Esophagus squamous epithelium (tissue), 5 donors: ENCODE measurements at places on chromosomes 1 and 21.

GRCh38 chr21:41655259-41655658 is 111.6 kb downstream of the RIPK4 start:
- DNase-seq, result no peak

- DNase-seq, result no peak
These were observed 413.4 kb downstream of the DSCAM start for GRCh38 chr21:40433538-40433937.

DNA sequence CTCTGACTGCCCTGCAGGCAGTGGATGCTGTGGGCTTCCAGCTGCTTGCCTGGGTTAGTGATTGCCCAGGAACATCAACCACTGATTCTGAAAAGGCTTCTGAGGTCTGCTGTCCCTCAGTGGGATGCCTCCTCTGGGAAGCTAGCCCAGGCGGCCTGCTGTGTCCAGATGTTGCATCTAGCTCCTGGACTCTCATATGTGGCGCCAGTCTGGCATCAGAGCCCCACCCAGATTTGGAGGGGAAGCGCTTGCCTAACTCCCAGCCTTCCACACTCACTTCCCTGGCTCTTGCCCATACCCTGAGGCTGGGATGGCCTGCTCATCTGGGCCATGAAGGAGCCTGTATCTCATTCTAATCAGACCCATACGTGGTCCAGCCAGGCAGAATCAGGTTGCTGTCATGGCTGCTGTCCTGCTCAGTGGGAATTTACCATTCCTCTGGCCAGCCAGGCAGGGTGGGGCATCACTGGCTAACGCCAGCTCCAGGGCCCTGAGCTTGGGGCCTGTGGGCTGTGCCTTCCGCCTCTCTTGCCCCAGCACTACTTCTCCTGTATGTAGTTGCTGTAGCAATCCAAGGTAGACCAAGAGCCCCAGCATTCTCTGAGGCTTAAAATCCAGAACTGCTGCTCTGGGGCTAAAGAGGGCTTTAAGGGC is 4.1 kb downstream of the CSF1 start:
- DNase-seq, result no peak

- DNase-seq, result no peak
These were observed 754 bp upstream of the PDPN start for GRCh38 chr1:13582713-13583443.

GRCh38 chr1:89590341-89591080 is 42.4 kb upstream of the LRRC8C start:
- no peak for DNase-seq

DNA sequence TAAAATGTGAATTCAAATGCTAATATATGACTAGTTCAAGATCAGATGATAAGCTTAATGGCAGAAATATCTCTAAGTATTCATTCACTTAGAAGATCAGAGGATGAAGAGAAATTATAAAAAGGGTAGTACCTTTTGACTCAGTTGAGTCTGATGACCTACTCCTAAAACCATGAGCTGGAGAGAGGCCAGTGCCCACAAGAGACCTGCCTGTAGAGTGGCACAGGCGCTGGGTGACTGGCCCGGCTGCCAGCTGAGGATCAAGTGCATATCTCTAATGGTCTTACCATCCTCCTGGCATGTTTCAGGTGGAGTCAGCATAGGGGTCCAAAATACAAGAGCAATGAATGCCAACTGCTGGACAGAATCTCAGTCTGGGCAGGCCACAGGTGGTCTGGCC is 14.1 kb downstream of the DDAH1 start:
- DNase-seq, result no peak

- no peak for DNase-seq
These were observed 31.2 kb downstream of the KCNA10 start for GRCh38 chr1:110487726-110488125.

DNA sequence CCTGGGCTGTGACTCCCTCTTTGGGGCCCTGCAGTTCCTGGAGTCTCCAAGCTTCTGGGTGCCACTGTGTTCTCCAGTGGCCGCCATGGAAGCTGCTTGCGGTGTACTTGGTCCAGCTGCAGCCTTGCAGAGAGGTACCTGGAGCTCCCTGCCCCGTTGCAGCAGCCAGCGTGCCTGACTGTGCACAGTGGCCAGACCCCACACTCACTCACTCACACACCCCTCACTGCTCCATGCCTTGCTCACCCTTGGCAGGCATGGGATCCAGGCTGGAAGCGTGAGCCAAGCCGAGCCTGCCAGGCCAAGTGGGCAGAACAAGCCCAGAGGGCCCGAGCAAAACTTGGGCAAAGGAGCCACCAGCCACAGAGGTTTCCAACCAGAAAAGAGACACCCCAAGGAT is 43.0 kb downstream of the MATN1 start:
- no peak for DNase-seq

DNA sequence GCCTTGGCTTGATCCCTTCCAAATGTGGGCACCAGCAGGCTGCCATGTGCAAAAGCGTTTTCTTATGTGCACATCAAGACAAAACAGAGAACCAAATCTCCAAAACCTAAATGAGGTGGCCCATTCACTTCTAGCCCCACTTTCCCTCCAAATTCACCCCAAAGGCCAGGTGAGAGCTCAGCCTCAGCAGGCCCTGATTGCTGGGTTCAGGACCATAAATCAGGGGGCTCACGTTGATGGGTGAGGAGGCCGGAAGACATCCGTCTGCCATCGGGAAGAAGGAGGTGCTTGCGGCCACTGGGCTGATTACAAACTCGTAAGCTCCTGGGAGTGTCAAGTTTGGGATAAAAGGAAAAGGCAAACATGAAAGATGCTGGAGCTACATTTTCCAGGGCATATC is 86.7 kb upstream of the CLDN14 start:
- no peak for DNase-seq

DNA sequence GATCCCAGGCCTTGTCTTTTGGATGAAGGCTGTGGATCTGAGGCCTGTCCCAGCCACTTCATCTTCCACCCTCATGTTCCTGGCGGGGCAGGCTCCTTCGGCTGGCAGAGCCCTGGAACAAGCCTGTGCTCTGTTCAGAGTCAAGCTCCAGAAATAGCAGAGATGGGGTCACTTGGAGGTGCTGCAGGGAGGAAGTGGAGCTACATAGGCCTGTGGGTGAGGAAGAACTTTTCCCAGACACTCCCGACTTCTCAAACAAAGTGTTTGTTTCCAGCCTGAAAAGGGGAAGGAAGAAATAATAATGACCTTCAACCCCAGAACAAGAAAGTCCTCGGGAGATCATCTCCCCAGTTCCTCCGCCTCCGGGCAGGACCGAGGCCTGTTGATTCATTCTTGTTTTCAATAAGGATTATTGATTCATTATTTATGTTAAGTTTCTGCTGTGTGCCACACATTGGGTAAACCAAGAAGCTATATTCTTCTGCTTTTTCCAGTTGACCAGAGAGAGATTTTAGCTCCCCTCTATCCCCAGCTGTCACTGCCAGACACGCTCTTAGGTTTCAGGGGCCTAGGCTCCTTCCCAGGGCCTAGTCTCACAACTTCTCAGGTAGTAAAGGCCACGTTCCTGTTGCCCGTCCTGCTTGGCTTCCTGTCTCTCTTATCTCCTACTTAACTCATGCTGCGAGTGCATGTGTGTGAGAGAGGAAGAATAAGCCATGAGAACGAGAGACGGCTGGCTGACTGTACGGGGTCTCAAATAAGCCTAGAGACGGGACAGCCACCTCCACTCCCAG is 16.9 kb downstream of the IKBKE start:
- DNase-seq, result no peak

DNA sequence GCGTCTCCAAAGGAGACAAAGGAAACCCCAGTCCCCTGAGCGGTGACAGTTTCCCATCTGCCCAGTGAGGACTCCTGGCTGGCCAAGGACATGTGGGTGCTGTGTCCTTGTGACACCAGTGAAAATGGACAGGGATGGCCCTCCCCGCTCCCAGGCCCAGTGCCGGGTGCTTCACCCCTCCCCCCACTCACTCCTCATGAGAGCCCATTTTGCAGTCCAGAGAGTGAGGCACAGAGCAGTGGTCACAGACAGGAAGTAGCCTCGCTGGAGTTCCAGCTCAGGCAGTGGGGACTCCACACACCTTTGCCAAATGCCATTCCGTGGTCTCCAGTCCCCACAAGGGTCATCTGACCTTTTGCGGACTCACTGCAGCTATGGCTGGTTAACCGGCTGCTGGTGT is 642.9 kb downstream of the PTPRU start:
- no peak for DNase-seq

DNA sequence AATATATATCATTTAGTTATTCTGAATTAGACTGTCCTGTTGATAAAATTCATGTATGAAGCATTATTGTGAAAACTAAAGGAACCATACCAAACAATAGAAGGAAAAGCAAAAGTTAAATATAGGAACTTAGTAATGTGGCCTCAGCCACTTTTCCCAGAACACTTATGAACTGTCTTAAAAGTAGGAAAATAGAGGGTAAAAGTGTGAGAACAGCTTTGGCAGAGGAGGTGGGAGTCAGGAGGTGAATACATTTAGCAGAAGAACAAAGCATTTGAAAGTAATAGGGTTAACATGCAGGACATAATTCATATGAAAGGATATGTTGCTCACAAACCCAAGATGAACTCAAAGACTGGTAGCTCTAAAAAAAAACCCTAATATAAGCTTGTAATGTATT is 121.9 kb downstream of the KCNT2 start:
- no peak for DNase-seq

GRCh38 chr1:36136535-36136934 is 11.5 kb upstream of the COL8A2 start:
- DNase-seq, result no peak

- DNase-seq, result no peak
These were observed 181.6 kb downstream of the KIF26B start for GRCh38 chr1:245336149-245336983.

DNA sequence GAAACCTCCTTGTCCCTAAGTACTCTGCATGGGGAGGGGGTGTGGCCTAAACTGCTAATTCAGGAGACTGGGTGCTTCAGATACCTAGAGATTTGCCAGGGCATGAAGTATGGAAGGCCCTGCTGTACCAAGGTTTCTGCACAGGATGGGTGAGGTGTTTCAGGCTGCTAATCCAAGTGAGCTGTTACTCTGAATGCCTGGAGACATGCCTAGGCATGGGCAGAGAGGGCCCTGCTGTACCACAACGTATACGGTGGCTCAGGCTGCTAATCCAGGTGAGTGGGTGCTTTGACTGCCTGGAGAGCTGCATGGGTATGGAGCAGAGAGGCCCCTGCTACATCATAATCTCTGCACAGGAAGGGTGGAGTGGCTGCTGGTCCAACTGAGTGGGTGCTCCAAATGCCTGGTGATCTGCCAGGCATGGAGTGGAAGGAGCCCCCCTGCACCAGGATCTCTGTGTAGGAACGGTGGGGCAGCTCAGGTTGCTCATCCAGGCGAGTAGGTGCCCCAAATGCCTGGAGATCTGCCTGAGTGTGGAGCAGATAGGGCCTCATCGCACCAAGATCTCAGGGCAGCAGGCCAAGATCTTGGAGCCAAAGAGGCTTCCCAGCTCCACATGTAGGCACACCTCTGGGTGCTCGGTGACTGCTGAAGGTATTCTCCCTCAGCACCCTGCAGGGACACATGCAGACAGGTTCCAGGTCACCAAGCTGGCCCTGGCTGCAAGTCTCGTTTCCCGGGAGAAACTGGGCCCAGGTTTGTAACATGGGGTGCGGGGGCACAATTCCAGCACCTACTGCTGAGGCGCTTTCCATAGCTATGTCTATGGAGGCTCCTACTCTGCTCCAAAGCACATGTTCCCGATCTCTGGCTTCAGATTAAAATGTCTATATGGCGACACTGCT is 252.5 kb upstream of the PLXNA2 start:
- no peak for DNase-seq
